Dermis blood vessel endothelial cell (primary cell): ENCODE measurements at places on chromosomes 11 and 22.

DNA sequence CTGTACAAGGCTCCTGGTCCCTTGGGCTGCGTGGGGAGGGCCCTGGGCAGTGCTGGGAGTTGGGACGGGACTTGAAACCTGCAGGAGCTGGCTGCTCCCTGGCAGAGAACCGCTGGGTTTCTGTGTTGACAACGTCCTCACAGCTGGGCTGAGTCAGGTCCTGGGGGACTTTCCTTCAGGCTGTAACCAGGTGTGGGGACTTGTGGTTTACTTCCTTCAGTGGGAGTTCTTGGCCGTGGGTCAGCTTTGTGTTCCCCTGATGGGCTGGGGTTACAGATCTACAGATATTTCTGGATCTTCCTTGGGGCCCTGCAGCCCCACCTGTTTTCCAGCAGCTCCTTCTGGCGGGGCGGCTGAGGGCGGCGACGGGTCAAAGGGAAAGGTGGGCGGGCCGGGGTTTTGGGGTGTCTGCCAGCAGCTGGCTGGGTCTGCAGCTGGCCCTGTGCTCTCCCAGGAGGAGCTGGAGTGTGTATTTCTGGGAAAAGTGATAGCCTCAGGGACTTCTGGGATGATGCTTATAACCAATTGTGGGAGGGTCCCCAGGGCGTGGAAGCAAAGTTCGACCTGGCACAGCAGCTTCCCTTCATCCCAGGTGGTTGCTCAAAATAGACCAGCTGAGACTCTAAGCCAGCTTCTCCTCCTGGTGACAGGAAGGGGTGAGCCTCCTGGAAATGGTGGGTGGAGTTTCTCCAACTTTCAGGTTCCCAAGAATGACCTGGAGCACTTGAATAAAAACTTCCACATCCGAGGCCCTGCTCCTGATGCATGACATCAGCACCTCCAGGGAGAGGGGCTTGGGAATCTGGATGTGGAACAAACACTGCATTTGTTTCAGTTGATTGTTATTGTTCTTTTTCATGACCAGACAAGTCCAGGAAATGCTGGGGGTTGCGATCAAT, 19.1 kb downstream of the ST14 start:
- no peak for DNase-seq

- no peak for DNase-seq
Measured at GRCh38 chr11:42462558-42463310, 849.1 kb upstream of the API5 start.

DNA sequence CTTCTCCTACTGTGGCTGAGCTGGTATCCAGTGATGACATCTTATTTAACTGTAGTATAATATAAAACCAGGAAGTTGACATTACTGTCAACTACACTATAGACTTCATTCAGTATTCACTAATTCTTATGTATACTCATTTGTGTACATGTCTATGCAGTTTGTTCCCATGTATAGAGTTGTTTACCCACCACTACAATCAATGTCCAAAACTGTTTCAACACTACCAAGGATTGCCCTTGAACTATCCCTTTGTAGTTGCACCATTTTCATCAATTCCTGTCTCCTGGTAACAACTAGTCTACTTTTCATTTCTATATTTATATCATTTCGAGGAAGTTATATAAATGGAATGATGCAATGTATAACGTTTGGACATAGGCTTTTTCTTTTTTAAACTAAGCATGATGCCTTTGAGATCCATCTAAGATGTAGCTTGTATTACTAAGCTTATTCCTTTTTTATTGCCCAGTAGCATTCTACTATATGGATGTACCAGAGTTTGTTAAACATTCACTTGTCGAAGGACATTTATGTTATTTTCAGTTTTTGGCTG, 39.2 kb downstream of the TMEM135 start:
- DNase-seq: no peak

DNA sequence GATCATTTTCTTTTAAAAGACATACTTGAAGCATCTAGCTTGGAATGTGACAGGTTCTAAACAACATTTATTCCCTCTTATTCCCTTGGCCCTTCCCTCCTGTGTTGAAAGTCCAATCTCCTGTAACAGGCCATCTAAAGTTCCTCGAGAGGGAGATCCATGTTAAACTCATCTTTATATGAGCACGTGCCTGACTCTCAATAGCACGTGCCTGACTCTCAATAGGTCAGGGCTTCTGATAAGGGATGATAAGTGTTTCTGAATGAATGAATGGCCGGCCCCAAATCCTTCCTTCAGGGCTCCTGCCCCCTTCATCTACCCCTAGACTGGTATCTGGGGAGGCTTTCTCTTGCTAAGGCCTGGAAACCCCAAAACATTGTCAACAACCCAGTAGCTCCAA, 27.2 kb downstream of the RPL27A start:
- no peak for DNase-seq

DNA sequence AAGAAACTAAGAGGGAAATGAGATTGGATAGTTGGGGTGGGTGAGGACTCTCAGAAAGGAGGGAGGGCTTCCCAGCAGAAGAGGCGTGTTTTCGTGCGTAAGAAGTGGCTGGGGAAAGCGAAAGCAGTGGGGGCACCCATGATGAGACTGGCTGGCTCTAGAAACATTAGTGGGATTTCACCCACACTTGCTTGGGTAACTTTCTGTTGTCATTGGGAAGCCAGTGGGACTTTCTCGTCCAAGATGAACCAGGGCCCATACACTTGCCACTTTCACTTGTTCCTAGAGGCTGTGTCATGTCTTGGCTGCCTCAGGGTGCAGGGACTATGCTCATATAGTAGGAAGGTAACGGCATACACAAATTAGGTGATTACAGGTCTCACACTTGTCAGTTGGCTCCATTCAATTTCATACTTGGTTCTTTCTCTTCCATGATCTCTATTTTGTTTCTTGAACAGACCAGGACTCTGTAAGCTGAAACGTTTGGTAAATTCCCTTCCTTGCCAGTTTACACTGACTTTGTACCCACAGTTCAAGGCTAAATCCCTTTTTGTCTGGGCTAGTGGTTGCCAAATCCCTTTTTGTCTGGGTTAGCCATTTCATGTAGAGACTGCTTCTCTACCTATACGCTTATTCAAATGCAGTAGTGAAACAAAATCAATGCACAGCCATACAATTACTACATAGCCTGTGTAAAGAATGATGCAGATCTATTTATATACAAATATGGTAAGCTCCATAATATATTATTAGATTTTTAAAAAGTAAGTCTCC, 42.0 kb upstream of the CXCR5 start:
- DNase-seq: no peak

DNA sequence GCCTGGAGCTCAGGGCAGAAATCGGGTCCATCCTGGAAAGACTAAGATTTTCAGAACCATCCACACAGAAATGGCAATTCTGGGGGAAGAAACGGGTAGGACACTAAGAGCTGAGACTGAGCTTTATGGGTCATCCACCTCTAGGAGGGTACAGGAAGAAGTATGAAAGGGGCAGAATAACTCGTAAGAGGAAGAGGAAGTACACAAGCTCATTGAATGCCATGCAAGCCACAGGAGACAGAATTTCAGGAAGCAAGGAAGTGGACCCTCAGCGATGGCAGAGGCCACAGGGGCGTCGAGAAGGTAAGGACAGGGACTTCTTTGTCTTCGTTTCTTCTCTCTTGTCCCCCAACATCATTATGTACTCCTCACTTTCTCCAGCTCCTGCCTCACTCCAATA, 169.6 kb downstream of the MAML2 start:
- no peak for DNase-seq

DNA sequence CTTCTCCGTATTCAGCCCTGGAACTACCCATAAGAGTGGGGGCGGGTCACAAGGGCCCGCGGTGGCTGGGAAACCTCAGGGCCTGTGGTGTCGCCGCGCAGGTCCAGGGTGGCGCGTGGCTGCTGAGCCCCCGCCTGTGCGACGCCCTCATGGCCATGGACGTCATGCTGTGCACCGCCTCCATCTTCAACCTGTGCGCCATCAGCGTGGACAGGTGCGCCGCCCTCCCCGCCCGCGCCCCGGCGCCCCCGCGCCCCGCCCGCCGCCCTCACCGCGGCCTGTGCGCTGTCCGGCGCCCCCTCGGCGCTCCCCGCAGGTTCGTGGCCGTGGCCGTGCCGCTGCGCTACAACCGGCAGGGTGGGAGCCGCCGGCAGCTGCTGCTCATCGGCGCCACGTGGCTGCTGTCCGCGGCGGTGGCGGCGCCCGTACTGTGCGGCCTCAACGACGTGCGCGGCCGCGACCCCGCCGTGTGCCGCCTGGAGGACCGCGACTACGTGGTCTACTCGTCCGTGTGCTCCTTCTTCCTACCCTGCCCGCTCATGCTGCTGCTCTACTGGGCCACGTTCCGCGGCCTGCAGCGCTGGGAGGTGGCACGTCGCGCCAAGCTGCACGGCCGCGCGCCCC, 2.4 kb downstream of the DRD4 start:
- peak; percentile 12 for DNase-seq

- DNase-seq: peak; percentile 43
Measured at GRCh38 chr11:97883086-97883485, 1137.7 kb upstream of the CNTN5 start.

DNA sequence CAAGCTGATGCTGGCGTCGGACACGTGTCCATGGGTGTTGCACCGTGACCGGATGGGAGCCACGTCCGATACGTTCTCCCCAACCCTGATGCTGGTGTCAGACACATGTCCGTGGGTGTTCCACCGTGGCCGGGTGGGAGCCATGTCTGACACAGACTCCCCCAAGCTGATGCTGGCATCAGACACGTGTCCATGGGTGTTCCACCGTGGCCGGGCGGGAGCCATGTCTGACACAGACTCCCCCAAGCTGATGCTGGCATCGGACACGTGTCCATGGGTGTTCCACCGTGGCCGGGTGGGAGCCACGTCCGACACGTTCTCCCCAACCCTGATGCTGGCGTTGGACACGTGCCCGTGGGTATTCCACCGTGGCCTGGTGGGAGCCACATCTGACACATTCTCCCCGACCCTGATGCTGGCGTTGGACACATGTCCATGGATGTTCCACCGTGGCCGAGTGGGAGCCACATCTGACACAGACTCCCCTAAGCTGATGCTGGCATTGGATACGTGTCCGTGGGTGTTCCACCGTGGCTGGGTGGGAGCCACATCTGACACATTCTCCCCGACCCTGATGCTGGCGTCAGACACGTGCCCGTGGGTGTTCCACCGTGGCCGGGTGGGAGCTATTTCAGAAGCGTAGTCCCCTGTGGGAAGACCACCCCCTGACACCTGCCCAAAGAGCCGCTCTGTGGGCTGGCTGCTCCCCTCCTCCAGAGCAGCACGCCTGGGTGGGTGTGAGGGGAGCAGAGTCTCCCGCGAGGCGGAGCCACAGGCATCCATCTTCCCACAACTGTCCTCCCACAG, 20.0 kb downstream of the SELENOO start:
- DNase-seq: no peak
